ENCODE measurements at places on chromosomes 12 and 14. TPM values are rescaled to one million over a fixed set of nuclear protein-coding genes. Genes with fewer than 3 reads are reported as not detected.

GRCh38 chr12:70618371-70618770 is 18.9 kb downstream of the PTPRB start:
- H3K36me3 ChIP-seq: no peaks in the 10 kb centered on the region
- DNase-seq: no peak
- no peak overlapping the region for H3K4me3 ChIP-seq
- H3K27ac ChIP-seq: no peak overlapping the region
- no peaks in the 10 kb centered on the region for H3K4me1 ChIP-seq

DNA sequence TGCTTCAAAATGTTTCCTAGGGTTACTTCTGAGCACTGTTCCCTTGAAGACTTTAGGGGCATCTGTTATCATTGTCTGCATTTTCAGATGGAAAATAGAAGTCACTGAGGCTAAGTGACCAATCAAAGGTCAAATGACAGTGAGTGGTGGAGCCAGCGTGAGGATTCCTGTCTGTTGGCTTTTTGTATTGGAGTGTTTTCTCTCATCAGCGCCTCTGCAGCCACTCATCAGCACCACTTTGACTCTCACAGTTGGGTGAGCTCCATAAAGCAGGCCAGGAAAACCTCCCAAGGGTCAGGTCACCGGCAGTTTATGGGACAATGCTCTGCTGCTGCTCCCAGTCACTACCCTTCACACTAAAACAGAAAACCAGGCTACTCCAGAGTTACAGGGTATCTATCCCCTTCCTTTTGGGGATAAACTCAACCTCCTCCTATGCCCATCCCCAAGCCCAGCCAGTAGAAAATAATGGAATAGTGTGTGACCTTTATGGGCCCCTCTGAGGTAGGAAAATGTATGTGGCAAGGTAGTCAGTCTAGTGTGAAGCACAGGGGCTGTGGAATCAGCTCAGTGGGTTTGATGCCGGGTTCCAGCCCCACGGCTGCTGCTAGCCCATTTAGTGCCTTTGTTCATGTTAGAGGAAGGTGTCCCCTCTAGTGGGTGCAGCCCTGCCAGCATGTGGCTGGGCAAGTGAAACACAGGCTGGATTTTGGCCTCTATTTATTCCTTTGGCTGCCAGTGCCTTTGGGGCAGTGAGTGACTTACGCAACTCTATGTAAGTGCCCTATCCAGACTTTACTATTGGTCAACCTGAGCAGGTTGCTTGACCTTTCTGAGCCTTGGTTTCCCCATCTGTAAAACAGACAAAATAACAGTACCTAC is 133.8 kb upstream of the CPM start:
- H3K36me3 ChIP-seq: no peaks in the 10 kb centered on the region
- H3K4me3 ChIP-seq: no peak overlapping the region
- H3K27ac ChIP-seq: no peak overlapping the region
- no peak for DNase-seq
- H3K27me3 ChIP-seq: no peaks in the 10 kb centered on the region

DNA sequence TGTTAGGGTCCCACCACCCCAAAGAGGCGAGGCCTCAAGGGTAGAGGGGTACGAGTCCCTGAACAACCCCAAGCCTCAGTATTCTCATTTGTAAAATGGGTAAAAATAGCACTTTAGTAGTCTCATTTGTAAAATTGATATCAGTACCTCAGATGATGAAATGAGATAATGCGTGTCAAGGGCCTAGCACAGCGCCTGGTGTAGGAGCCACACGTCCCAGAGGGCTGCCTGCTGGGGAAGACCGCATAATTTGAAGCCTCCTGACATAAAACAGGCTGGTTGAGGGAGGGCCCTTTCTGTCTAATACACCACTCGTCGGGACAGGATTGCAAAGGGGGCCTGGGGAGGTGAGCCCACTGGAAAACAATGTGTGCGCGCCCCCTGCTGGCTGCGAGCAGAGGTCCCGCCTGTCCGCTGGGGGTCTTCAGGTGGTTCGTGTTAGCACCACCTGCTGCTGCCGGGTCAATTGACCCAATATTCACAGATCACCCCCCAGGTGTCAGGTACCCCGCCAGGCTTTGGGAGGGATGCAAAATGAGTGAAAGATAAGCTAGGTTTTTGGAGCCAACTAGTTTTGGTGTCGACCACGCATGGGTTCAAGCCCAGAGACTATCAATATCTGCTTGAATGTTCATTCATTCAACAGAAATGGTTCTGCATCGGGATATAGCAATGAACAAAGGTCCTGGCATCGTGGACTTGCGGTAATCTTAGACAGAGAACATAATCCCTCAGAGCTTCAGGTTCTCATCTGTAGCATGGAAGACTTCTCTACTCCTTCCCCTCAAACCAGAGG is 24.7 kb upstream of the IRF2BPL start:
- peak overlapping the region; percentile 64 for H3K27ac ChIP-seq
- peak; percentile 69 for DNase-seq
- no peaks in the 10 kb centered on the region for H3K27me3 ChIP-seq
- peaks cover 4% of the 10 kb centered on the region for H3K4me1 ChIP-seq
- H3K4me3 ChIP-seq: no peak overlapping the region
- no peaks in the 10 kb centered on the region for H3K36me3 ChIP-seq

GRCh38 chr14:24036169-24036962 is 15.4 kb upstream of the CARMIL3 start:
- H3K27ac ChIP-seq: peak overlapping the region; percentile 84
- H3K36me3 ChIP-seq: no peaks in the 10 kb centered on the region
- peak; percentile 83 for DNase-seq

- H3K27ac ChIP-seq: peak overlapping the region; percentile 98
- DNase-seq: no peak
- H3K36me3 ChIP-seq: no peaks in the 10 kb centered on the region
- H3K4me1 ChIP-seq: peaks cover 10% of the 10 kb centered on the region
These were observed 3.5 kb downstream of the TGFB3 start for GRCh38 chr14:75978249-75978731.

GRCh38 chr12:18139989-18140596 is 50.1 kb upstream of the RERGL start:
- no peaks in the 10 kb centered on the region for H3K36me3 ChIP-seq
- no peak overlapping the region for H3K27ac ChIP-seq
- no peaks in the 10 kb centered on the region for H3K4me1 ChIP-seq
- no peak overlapping the region for H3K4me3 ChIP-seq

- no peak for DNase-seq
- no peak overlapping the region for H3K4me3 ChIP-seq
- no peaks in the 10 kb centered on the region for H3K36me3 ChIP-seq
- H3K4me1 ChIP-seq: no peaks in the 10 kb centered on the region
- no peaks in the 10 kb centered on the region for H3K27me3 ChIP-seq
- H3K27ac ChIP-seq: no peak overlapping the region
These were observed 480.3 kb downstream of the RERGL start for GRCh38 chr12:17609701-17610100.

DNA sequence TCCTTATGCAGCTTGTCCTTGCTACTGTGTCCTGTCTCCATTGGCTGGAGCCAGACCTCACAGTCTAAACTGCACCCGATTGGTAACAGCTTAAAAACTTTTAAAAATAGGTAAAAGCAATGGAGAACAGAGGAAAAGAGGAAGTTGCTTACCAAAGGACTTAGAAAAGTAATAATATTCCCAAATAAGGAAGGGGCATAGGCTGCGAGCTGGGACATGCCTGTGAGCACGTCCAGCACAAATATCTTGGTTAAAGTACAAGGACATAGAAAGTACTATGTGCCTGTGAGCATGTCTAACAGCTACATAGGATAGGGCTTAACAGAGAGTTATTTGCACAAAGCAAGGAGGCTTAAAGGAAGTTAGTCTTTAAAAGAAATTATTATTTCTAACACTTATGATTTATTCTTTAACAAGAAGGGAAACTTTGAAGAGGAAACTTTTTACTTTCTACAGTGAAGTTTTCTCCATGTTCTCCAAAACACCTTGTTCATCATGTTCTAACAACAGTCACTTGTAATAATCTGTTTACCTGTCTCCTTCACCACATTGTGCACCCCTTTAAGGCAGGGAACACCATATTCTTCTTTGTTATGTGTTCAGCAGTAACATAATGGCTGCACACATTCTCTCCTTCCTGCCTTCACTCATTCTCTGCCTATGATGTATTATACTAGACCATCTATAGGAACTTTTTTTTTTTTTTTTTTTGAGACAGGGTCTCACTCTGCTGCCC is 9.8 kb upstream of the UBE2N start:
- H3K27ac ChIP-seq: no peak overlapping the region
- DNase-seq: no peak
- H3K36me3 ChIP-seq: no peaks in the 10 kb centered on the region

DNA sequence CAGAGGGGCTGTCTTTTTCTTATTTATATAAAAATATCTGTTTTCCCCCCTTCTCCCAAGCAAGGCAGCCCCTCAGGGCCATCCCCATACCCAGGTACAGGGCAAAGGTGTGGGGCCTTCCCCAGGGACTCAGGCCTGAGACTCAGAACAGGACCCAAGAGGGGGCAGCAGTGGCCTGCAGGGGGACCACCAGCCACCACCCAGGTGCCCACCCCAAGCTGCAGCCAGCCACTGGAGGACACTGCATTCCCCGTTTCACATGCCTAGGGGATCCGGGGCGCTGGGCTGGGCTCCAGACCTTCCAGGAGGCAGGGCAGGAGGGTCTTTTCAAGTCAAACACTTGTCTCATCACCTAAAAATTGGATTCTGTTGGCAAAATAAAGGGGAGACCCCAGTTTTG is 83.3 kb downstream of the SCARB1 start:
- H3K36me3 ChIP-seq: no peaks in the 10 kb centered on the region
- H3K4me1 ChIP-seq: peaks cover 4% of the 10 kb centered on the region
- no peak overlapping the region for H3K4me3 ChIP-seq
- no peaks in the 10 kb centered on the region for H3K27me3 ChIP-seq
- H3K27ac ChIP-seq: no peak overlapping the region

DNA sequence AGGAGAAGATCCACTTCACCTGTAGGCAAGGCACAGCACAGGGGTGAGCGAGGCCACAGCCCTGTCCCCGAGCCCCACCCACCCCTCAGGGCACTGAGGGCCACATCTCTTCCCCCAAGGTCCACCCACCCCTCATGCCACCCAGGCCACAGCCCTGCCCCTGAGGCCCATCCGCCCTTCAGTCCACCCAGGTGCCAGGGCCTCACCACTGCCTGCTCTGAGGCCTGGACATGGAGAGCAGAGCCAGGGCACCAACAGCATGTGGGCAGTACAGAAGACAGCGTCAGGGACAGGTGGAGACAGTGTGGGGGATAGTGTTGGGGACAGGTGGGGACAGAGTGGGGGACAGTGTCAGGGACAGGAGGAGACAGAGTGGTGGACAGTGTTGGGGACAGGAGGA is 138.3 kb downstream of the TMEM121 start:
- H3K36me3 ChIP-seq: no peaks in the 10 kb centered on the region
- no peaks in the 10 kb centered on the region for H3K4me1 ChIP-seq
- H3K4me3 ChIP-seq: no peak overlapping the region
- H3K27ac ChIP-seq: no peak overlapping the region
- no peak for DNase-seq
- H3K27me3 ChIP-seq: no peaks in the 10 kb centered on the region

DNA sequence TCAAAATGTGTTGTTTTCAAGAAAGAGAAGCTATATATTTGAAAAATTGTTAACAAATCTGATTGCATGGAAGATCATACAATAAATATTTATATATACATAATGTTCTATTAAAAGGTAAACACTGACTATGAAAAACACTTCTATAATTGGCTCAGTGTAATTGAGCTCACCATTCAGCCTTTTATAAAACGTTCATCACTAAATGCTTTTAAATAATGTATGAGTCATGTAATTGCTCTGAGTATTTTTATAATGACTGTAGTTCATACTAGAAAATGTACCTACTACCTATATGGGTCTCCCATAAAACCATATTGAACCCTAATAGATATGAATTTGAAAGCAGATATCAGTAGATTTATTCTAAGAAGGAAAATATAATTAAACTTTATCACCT is 240.4 kb upstream of the MGAT4C start:
- H3K27me3 ChIP-seq: no peaks in the 10 kb centered on the region
- no peak for DNase-seq
- H3K4me3 ChIP-seq: no peak overlapping the region
- no peak overlapping the region for H3K27ac ChIP-seq
- H3K4me1 ChIP-seq: no peaks in the 10 kb centered on the region

- no peaks in the 10 kb centered on the region for H3K27me3 ChIP-seq
- no peak for DNase-seq
- no peak overlapping the region for H3K4me3 ChIP-seq
- H3K4me1 ChIP-seq: no peaks in the 10 kb centered on the region
- H3K36me3 ChIP-seq: no peaks in the 10 kb centered on the region
These were observed 6.9 kb downstream of the CDCA4 start for GRCh38 chr14:105014032-105014431.

- H3K36me3 ChIP-seq: no peaks in the 10 kb centered on the region
- H3K27ac ChIP-seq: no peak overlapping the region
- H3K27me3 ChIP-seq: no peaks in the 10 kb centered on the region
- H3K4me1 ChIP-seq: no peaks in the 10 kb centered on the region
- no peak overlapping the region for H3K4me3 ChIP-seq
These were observed 12.4 kb downstream of the TMEM120B start for GRCh38 chr12:121724925-121725324.

GRCh38 chr14:99272899-99273765 is 1.1 kb upstream of the BCL11B start:
- no peaks in the 10 kb centered on the region for H3K36me3 ChIP-seq
- H3K4me1 ChIP-seq: peaks cover 13% of the 10 kb centered on the region
- H3K27me3 ChIP-seq: peaks cover 22% of the 10 kb centered on the region
- peak overlapping the region; percentile 71 for H3K27ac ChIP-seq

Gene ZCRB1
- total RNA-seq: 31.4 TPM

Gene SIRT4
- 2.2 TPM for total RNA-seq

Gene SYNDIG1L
- 0.09 TPM for total RNA-seq

Gene MMP17
- 1.1 TPM for total RNA-seq

Gene PRKAG1
- 53.9 TPM for total RNA-seq

Data from prostate gland (tissue), 2 donors.